Cerebellar nuclear complex (tissue), 1 donor: ENCODE measurements at places on chromosomes 12 and 14.

DNA sequence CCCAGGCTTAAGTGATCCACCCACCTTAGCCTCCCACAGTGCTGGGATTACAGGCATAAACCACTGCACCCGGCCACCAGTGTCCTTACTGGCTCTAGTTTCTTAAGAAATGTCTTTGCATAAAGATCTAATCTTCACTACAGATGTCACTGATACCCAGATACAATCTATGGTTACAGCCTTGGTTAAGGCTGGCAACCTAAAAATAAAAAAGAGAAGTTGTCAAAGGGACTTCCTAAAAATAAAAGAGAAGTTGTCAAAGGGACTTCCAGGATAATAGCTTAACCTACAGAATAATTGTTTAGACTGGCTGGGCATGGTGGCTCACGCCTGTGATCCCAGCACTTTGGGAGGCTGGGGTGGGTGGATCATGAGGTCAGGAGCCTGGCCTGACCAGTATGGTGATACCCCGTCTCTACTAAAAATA lies 27.6 kb downstream of the ETFBKMT start:
- no peak for DNase-seq

DNA sequence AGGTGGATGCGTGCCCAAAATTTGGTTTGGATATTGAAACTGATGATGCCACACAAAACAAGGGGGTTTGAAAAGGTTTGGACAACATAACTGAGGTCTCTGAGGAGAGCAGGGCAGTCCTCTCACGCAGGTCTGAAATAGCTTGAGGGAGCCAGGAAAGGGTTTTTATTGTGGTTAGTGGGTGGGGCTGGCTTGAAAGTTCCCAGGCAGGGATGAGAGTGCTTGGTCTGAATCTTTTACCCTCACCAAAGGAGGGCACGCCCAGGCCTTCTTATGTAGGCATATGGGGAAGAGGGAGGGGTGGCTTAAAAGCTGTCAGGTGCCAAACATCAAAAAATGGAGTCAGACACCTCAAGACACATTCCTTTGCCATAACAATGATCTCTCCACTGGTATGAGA lies 493.1 kb upstream of the CCDC196 start:
- no peak for DNase-seq

- DNase-seq, result no peak
These were observed 20.2 kb downstream of the VRTN start for GRCh38 chr14:74368441-74368840.

DNA sequence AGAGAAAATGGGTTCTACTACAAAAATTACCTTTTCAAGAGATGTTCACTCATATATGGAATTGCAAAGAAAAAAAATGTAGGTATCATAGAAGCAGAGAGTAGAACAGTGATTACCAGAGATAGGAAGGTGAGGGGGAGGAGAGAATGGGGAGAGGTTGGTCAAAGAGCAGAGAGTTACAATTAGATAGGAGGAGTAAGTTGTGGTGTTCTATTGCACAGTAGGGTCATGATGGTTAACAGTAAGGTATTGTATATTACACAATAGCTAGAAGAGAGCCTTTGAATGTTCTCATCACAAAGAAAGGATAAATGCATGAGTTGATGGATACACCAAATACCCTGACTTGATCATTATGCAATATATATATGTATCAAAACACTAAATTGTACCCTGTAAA lies 145.8 kb downstream of the TMEM117 start:
- DNase-seq, result no peak

- no peak for DNase-seq
These were observed 209.6 kb upstream of the E2F7 start for GRCh38 chr12:77274926-77275325.
